Left renal pelvis (tissue), 4 donors: ENCODE measurements at places on chromosomes 12 and 14.

DNA sequence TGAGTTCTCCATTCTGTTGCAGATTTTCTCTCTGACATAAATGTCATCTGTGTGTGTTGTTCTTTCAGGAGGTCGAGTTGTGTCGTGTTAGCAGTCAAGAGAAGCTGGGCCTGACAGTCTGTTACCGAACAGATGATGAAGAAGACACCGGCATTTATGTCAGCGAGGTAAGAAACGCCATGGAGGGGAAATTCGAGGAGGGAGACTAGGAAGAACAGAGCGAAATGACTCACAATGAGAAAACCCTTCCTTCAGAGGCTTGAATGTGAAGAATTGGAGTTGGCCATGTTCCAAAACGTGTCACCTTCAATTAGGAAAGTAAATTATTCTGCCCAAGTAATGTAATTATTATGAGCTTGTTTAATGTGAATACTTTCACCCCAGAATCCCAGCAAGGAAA lies 364.5 kb downstream of the PDZRN4 start:
- DNase-seq = no peak

- DNase-seq = no peak
These were observed 735.4 kb upstream of the TMEM132C start for GRCh38 chr12:127531542-127531941.

DNA sequence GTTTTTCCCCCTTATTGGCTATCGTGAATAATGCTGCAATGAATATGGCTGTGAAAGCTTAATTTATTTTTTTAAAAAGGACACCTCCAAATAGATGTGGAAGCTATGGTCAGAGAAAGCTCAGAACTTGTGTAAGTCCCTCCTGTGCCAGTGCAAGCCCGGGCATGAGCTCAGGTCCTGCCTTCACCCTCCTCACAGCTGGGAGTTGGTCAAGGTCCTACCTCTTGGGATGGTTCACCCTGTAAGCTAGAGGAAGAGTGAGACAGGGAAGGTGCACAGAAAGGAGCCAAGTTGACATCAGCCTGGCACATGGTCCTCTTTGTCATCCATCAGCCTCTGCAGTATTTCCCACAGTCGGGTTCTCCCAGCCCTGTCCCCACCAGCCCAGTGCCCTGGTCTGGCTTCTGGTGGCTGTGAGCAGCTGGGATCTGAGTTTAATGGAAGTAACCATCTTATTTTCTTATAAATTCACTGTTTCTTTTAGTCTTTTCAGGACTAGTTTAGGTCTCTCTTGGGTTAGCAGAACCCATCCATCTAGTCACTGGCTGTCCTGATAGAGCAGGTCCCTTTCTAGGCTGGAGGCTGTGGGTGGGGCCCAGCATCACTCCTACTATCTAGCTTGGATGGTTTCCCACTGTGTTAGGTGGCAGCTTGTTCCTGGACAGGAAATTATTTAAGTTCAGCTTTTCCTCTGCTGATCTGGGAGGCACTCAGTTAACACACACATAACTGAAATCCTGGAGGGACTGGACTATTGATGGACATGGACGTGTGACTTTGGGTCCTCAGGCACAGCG lies 11.8 kb upstream of the PLEKHG3 start:
- DNase-seq = no peak

DNA sequence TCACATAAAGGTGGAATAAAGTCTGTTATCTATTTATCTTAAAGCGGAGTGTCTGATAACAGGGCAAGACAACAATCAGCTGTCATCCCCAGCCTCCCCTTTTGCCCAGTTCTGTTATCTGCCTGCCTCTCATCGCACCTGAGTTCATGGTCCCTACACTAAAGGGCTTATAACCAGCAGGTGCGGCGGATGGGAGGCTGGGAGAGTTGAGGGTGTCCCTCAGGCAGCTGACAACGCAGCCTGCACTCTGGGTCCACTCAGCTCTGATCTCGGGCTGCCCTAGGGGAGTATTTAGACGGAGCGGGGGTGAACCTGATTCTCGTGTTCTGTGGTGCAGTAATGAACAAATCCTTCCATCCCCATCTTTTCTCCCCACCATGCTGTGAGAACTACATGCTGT lies 34.0 kb upstream of the JDP2 start:
- DNase-seq = no peak

GRCh38 chr12:102300824-102301461 lies 103.3 kb upstream of the PMCH start:
- no peak for DNase-seq
